ENCODE measurements at places on chromosomes 2 and 18.

DNA sequence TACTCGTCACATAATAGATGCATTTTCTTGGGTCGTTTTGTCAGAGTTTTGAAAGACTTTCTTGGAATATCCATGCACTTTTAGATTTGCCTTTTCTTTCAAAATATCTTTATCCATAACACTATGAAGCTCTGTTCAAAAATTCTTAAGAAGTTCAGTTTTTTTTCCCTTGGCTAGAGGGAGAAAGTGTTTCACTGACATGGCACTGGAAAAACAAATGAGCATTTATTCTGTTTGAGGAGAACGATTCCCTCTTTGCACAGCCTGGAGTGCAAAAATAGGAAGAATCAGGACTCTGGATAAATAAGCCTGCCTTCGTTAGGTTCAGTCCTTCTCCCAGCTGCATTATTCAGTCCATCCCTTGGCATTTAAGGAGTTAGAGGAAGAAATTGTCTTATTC lies 91.0 kb upstream of the RPE start:
- DNase-seq, result no peak

GRCh38 chr18:48749768-48750167 lies 201.0 kb downstream of the SMAD7 start:
- no peak for DNase-seq

- no peak for DNase-seq
Measured at GRCh38 chr2:240648155-240648649, 22.9 kb downstream of the GPR35 start.

GRCh38 chr2:2682700-2683342 lies 351.7 kb upstream of the MYT1L start:
- DNase-seq, result no peak

DNA sequence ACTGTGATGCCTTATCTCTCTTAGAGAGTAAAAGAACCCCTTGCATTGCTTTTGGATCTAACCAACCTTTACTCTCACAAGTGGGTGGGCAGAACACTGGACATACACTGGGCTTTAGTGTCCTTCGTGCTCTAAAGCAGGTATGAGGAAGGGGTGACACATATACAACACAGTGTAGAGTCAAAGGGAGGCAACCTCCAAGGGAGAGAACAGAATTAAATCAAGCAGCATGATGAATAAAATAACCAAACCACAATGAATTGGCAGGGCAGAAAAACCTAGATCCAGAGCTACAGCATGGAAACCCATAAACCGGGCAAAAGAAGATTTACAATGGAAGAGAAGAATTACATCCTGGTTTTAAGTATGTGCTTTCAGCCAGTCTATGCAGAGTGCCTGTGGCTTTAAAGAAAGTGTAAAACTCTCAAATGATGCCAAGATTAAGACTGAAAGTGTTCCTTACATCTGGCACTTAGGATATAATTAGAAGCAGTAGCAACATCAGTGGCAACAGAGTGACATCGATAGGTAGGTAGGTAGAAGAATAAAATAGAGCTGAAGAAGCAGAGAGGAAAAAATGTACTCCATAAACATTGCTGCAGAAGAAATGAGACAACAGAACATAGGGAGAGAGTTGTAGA lies 191.7 kb upstream of the ZC3H15 start:
- no peak for DNase-seq

DNA sequence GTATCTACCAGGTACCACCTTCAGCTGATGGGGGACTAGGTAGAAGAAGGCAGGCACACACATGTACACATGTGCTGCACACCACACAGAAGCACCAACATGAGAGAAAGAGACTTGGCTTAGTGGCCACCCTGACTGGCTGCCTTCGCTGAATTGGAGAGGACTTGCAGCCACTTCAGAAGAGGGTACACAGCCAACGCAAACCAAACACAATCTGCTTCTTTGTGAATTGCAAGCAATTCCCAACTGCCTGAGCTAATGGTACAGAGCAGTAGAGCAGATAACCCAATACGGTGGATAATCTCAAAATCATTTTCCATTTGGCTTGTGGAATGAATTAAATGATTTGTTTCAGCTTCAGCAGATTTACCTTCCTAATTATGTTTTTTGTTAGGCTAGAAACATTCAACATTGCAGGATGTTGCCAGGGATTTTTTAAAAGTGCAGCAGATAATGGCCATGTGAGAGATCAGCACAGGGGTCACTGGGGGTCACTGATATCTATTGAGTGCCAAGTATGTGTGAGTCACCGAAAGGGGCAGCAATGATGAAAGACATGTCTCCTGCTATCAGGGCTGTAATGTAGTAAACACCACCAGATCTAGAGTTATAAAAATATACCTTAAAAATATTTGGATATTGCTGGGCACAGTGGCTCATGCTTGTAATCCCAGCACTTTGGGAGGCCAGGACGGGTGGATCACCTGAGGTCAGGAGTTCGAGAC lies 652.6 kb downstream of the BCL11A start:
- no peak for DNase-seq

Measured in adipocyte (in vitro differentiated cells).